Chondrocyte (in vitro differentiated cells): ENCODE measurements at places on chromosomes 2 and 18.

DNA sequence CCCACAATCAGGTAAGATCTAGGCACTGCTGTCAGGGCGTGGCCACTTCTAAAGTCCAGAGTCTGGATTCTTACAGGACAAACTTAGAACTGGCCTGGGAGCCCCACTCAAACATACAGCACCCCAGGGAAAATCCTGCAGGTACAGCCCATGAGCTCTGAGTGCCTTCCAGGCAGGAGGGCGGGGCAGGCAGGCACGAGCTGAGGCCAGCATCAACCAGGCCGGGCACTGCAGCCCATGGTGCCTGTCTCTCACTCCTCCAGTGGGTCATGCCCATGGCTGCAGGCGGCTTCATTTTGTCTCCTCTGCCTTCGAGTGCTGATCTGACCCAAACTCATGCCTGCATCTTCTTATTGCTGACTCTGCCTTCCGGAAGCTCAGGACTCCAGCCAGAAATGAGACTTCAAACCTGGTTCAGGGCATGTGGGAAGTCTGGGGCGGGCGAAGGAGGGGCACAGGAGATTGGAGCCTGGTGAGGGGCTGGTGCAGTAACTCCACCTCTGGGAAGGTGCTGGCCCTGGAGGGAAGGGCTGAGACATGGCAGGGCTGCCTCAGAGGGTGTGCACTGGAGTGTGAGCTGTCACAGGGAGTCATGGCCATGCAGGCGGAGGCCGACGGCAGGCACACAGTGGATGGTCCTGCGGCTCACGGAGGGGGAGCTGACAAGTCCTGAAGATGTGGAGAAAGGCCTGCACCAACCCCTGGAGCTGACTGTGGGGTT, 40.5 kb downstream of the HS6ST1 start:
- peak; percentile 82 for DNase-seq

DNA sequence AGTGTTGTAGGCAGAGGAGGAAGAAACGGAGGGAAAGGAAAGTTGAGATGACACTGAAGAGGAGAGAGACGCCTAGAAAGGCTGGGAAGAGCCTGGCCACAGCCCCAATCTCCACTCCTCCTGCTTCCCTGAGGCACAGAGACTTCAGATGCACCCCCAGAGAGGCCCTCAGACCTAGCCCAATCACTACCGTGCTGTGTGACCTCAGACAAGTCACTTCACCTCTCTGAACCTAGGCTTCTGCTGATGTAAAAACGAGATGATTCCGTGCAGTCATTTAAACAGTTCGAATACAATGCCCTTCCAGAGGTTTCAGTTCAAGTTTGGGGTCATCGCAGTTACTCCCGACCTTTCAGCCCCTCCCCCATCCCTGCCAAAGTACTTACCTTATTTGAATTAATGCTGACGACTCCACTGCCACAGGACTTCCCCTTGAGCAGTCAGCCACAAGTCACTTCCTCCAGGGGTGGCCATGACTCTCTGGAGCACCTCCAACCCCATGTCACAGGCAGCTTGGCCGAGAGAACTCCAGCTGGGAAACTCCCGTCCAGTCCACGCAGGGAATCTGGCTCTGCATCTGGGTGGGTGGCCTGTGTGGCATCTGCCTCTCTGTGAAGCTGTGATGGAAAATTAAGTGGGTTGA, 105.2 kb upstream of the ID2 start:
- no peak for DNase-seq

DNA sequence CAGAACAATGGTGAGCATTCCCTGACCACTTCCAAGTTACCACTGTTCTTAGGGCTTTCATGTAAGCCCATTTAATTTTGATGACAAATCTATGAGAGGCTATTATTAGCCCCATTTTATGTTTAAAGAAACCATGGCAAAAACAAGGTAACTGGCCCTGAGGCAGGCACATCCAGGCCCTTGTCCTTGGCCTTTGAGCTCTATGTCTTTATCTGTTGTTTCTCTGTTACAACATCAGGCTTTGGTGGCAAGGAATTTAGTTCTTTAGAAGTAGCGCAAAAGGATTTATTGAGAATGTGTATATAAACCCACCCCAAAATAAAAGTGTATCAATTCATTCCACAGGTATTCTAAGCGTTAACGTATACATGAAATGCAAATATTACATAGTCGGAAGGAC, 257.1 kb downstream of the HNMT start:
- DNase-seq, result no peak

DNA sequence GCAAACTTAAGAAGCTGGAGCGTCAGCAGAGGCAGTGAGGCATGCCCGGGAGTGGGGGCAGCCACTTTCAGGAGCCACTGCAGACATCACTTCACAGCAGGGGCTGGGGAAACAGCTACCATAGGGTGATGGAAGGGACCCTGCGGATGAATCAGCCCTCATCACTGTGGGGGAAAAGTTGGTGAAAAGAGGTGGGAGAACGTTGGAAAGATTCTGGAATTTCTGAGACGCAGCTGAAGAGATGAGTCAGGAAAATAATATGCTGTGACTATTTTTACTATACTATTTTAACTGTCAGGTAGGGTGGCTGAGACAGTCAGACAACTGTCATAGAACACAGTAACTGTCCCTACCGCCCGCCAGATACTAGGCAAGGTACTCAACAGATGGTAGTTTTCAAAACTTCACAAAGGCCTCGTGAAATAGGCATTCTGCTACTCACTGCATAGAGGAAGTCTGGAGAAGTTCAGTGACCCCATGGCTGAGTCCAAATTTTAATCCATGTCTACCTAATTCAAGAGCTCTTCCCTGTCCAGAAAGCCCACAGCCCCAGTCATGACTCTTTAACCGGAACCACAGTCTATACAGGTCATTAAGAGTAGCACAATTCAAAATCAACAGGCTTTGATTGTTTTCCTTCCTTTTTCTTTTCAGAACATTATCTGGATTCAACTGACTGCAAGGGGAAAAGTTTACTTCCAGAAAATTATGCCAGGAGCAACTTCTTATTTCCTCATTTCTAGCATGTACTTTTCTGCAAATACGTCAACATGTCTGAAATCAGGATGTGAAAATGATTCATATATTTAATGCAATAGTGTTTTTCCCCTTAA, 39.3 kb upstream of the EPB41L3 start:
- no peak for DNase-seq

DNA sequence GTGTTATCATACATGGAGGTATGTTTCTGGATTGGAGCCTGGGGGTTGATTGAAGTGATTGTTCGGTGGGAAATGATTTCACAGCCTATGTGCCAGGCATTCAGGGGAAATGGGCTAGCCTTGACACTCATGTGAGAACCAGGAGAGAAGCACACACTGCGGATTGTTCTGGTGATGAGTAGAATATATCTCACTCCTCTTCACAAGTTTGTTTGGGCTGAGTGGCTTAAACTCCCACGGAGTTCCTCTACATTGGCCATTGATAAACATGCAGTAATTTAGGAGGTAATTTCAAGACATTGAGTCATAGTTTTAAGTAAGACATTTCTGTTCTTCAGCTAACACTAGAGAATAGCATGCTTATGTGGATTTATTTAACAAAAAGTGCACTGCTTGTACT, 498.9 kb upstream of the NETO1 start:
- DNase-seq, result no peak

- DNase-seq, result no peak
Observed at GRCh38 chr2:133710613-133711012, 142.3 kb upstream of the NCKAP5 start.

DNA sequence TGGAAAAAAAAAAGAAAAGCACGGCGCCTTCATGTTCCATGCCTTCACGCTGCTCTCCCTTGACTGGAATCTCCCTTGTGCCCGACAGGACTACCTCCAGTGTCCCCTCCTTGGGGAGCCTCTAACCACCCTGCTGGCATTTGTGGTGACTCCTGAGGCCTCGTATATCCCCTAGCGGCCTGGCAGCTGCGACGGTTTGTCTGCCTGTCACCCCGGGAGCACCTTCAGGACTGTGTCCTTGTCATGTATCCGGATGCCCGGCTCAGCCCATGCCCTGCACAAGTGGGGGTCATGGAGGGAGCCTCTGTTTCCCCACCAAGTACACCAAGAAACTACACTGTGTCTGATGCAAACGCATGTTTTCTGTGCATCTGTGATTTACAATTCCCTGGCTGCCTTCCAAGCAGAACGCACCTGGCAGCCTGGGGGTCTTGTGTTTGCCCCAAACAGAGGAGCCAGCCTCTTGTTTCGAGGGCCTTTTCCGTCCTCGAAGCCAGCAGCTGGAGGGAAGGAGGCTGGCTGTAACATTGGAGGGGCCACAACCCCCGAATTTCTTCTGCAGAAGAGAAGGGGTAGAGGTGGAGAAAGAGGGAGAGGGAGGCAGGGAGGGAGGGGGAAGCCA, 18.9 kb downstream of the TWIST2 start:
- no peak for DNase-seq

DNA sequence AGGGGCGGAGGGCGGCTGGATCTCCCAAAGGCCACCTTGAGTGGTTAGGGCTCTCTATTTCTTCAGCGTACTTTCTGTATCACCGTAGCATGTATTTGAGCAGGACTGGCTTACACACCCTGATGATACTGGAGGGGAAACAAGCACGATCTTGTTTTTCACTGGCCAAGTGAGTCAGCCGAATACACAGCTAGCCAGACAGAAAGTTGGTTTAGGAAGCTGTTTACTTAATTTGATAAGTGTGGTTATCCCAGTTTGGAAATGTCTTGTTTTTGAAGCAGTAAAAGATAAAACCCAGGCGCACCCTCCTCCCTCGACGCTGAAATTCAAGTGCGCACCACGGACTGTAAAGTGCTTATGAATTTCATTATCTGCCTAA, 582 bp downstream of the RIOK3 start:
- DNase-seq, result no peak

DNA sequence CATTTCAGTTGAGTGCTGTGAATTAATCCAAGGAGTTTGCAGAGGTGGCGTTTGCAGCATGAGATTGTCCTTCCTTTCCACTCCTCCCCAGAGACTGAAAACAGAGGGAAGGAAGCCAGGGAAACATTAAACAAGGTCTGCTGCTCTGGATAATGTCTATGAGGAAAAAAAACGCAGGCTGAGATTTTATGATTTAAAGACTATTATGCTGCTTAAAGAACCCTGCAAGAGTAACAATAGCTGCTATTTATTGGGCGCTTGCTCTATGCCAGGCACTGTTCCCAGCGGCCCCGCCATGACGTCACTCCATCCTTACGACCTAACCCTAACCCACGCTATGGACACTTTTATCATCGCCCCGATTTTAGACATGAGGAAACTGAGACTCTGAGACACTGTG, 222.4 kb downstream of the BCL2 start:
- no peak for DNase-seq

- no peak for DNase-seq
Observed at GRCh38 chr2:187168720-187169713, 279.0 kb downstream of the CALCRL start.

GRCh38 chr2:172927641-172928357, 147.8 kb upstream of the MAP3K20 start:
- DNase-seq, result no peak

GRCh38 chr2:227661025-227661649, 5.5 kb upstream of the SCYGR5 start:
- DNase-seq, result no peak

GRCh38 chr2:230949966-230950873, 25.2 kb upstream of the GPR55 start:
- DNase-seq, result no peak

DNA sequence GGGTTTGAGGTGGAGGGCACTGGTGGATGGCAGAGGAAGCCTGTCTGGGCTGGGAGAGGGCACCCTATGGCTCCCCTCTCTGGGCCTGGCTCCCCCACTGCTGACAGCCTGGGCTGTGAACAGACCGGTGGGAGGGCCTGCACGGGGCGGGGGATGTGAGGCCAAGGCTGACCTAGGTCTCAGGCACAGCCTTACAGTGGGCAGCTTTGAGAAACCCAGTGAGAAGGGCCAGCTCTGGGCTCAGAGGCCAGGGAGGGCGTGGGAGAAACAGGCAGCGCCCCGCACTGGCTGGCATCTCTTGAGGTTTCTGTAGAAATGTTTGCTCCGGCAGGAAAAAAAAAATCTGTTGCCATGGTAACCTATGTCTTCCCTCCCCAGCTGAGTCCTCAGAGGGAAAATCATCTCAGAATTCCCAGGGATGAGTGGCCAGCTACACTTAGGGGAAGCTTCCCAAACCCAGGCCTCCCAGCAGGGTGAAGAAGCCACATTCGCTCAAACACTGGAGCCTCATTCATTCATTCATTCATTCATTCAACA, 71.7 kb upstream of the TAF1B start:
- DNase-seq, result no peak

GRCh38 chr2:158967731-158968395, 577 bp upstream of the TANC1 start:
- no peak for DNase-seq

DNA sequence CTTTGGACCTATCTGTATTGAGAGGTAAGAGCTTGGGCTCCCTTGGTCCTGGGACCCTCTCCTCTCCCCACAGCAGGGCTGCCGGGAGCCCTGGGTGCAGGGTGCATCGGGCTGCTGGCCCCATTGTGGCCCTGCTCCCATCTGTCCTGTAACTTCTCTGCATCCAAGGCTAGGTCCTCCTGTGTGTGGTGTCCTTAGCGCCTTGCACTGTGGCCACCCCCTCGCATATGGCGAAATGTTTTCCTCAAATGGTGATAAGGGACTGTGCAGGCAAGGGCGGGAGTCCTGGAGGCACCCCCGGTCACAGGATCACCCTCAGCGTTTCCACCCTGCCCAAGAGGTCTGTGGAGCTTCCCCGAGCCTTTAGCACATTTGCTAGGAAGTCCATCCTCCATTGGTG, 208.2 kb downstream of the SH3RF3 start:
- no peak for DNase-seq

DNA sequence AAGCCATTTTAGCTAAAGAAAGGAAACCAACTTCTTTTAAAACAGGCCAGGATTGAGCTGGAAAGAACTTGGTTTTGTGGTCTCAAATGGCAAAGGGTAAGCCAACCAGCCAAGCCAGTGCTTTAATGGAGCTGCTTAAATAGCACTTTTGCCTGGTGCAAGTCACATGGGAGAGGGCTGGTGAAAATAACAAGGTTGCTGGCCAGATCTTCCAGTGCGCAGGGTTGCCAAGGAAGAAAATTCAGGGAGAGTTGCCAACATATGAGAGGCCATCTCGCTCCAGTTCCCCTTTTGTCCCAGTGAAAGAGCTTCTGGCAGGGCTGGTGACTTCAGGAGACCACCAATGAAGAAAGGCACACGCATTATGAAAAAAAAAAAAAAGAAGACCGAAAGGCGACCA, 57.3 kb downstream of the IRS1 start:
- no peak for DNase-seq

GRCh38 chr2:109369671-109370191, 240.7 kb downstream of the SH3RF3 start:
- DNase-seq, result no peak

GRCh38 chr2:235665661-235666212, 171.9 kb downstream of the AGAP1 start:
- no peak for DNase-seq
